HFFc6 (cell line): ENCODE measurements at places on chromosomes 2 and 18. TPM values are rescaled to one million over a fixed set of nuclear protein-coding genes. Genes with fewer than 3 reads are reported as not detected.
A peak's percentile ranks its signal among the peaks of the same experiment; 100 is the strongest.

Gene CPO
- total RNA-seq, result not detected in 3 replicates

Gene OR6B2
- not detected in 2 replicates for total RNA-seq

Gene VRK2
- 15.8 and 22.7 TPM in 2 replicates for total RNA-seq

Gene RMC1
- total RNA-seq, result 17.8 to 21.7 TPM (median 19.7 TPM) in 3 replicates

Gene PSMA8
- total RNA-seq, result not detected in 3 replicates

Gene CETN1
- total RNA-seq, result not detected in 3 replicates

Gene POTEC
- not detected in 3 replicates for total RNA-seq

GRCh38 chr18:23377669-23378301 is 75.3 kb upstream of the RIOK3 start:
- DNase-seq, result peak; percentile 78
- H3K27me3 ChIP-seq, result no peaks in the 10 kb centered on the region; the same call in 1 of the 2 replicates
- H3K4me1 ChIP-seq, result peaks cover 41% of the 10 kb centered on the region
- peak overlapping the region; percentile 77 for H3K4me3 ChIP-seq
- H3K36me3 ChIP-seq, result no peaks in the 10 kb centered on the region

DNA sequence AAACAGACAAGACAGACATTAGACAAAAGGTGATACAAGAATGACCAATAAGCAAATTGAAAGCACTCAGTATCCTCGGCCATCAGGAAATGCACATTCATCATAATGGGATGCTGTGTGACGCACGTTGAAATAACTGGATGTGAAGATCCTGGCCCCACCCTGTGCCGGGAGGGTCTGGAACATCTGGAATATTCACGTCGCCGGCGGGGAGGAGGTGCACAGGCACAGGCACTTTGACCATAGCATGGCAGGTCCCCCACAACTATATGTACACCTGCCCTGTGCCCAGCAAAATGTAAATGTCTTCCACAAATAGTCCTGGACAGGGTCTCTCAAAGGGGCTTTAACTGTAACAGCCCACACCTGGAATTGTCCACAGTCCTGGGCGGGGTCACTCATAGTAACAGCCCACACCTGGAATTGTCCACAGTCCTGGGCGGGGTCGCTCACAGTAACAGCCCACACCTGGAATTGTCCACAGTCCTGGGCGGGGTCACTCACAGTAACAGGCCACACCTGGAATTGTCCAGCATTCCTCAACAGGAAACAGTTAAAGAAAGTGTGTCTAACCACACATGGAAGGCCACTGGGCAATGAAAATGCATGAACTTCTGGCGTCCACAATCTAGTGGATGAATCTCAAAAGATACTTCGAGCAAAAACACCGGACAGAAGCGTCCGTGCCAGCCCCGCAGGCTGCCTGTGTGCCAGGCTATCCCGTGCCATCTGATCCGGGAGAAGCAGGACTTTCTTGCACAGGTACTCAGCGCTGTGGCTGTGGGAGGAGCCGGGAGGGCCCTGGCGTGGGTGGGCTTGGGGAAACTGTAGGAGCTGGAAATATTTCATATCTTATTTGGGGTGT is 113.4 kb downstream of the RTP5 start:
- H3K4me1 ChIP-seq, result no peaks in the 10 kb centered on the region
- H3K4me3 ChIP-seq, result no peak overlapping the region

DNA sequence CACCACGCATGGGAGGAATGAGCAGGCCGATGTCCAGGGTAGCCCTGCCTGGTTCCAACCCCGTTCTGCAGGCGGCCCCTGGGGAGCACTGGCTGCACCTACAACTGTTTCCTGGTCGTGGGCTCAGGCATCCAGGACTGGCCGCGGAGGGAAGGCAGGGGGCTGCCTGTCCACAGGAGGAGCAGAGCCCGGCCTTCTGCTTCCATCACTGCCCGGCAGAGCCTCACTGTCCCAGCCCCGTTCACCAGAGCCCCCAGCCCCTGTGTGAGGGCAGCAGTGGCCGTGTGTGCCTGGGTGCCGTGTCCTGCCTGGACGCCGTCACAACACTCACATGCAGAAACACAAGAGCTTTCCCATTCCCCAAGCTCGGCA is 56.2 kb downstream of the KCNG2 start:
- peaks cover 6% of the 10 kb centered on the region; the same call in 1 of the 2 replicates for H3K4me1 ChIP-seq
- peaks cover 10% of the 10 kb centered on the region for H3K27me3 ChIP-seq
- H3K4me3 ChIP-seq, result no peak overlapping the region
- H3K36me3 ChIP-seq, result peaks cover 6% of the 10 kb centered on the region; the same call in 1 of the 2 replicates
- DNase-seq, result no peak

DNA sequence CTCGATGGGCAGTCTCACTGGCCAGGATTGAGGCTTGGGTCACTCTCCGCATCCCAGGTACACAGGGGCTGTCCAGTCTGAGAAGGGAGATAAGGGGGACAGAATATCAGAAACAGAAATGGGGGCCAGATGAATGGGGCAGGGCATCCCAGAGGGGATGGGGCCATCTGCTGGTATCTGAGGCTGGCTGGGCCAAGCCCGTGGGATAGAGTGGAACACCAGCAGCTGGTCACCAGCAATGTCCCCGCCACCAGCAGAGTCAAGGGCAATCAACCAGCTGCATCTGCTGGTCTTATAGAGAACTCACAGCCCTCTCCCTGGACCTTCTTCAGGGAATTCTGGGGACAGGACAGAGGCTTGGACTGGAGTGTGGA is 128.8 kb upstream of the HAAO start:
- no peaks in the 10 kb centered on the region for H3K36me3 ChIP-seq
- H3K27me3 ChIP-seq, result peaks cover 4% of the 10 kb centered on the region
- peaks cover 84% of the 10 kb centered on the region for H3K4me1 ChIP-seq
- H3K4me3 ChIP-seq, result no peak overlapping the region
- no peak for DNase-seq
- no peak overlapping the region for H3K27ac ChIP-seq

DNA sequence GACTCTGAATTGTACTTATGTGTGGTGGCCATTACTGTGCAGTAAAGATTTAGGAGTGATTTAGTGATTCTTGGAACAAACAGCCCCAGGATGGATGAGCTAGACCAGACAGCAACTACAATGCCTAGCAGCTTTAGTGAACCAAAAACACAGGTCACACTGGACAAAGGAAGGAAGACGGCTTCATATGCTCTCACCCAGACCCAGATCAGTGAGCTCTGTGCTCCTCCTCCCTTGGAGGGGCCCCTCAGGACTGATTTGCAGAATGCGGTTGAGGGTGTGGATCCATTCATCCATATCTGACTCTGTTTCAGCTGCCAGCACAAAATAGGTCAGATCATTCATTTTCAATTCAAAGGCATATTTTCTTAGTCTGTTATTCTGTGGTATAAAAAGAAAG is 159.7 kb upstream of the CCDC195 start:
- H3K4me3 ChIP-seq, result no peak overlapping the region
- H3K36me3 ChIP-seq, result peaks cover 89% of the 10 kb centered on the region
- peaks cover 59% of the 10 kb centered on the region for H3K4me1 ChIP-seq
- peak overlapping the region; percentile 47; the same call in 1 of the 2 replicates for H3K27ac ChIP-seq

- no peaks in the 10 kb centered on the region; the same call in 1 of the 2 replicates for H3K27me3 ChIP-seq
- DNase-seq, result no peak
- no peak overlapping the region for H3K4me3 ChIP-seq
- no peaks in the 10 kb centered on the region for H3K4me1 ChIP-seq
Measured at GRCh38 chr18:30889519-30890301, 152.8 kb downstream of the DSC3 start.

GRCh38 chr2:80529466-80530165 is 225.1 kb upstream of the LRRTM1 start:
- H3K27me3 ChIP-seq, result no peaks in the 10 kb centered on the region; the same call in 1 of the 2 replicates
- DNase-seq, result no peak
- no peak overlapping the region for H3K27ac ChIP-seq
- H3K4me3 ChIP-seq, result no peak overlapping the region

- no peak overlapping the region for H3K27ac ChIP-seq
- no peak overlapping the region for H3K4me3 ChIP-seq
- no peaks in the 10 kb centered on the region for H3K36me3 ChIP-seq
- DNase-seq, result no peak
- H3K4me1 ChIP-seq, result no peaks in the 10 kb centered on the region
- H3K27me3 ChIP-seq, result no peaks in the 10 kb centered on the region; the same call in 1 of the 2 replicates
Measured at GRCh38 chr18:65762556-65762955, 11.7 kb downstream of the CDH7 start.

- peak; percentile 84 for DNase-seq
- peak overlapping the region; percentile 22; the same call in 1 of the 2 replicates for H3K27ac ChIP-seq
Measured at GRCh38 chr2:109582928-109583895, 30.6 kb downstream of the SEPTIN10 start.

GRCh38 chr18:39781565-39781964 is 2173.5 kb upstream of the PIK3C3 start:
- H3K4me3 ChIP-seq, result no peak overlapping the region
- no peak for DNase-seq

DNA sequence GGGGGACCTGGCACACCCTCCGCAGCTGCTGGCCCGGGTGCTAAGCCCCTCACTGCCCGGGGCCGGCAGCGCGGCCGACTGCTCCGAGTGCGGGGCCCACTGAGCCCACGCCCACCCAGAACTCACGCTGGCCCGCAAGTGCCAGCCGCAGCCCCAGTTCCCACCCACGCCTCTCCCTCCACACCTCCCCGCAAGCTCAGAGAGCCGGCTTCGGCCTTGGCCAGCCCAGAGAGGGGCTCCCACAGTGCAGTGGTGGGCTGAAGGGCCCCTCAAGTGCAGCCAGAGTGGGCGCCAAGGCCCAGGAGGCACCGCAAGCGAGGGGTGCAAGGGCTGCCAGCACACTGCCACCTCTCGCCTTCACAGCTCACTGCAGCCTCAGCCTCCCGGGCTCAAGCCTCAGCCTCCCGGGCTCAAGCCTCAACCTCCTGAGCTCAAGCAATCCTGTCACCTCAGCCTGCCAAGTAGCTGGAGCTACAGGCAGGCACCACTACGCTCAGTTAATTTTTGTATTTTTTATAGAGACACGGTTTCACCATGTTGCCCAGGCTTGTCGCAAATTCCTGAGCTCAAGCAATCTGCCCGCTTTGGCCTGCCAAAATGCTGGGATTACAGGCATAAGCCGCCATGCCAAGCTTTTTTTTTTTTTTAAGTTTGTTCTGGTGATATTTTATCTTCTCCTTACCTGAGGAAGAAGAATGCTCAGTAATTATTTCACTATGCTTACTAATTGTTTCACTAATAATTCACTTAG is 71.7 kb upstream of the CDCA7 start:
- H3K27ac ChIP-seq, result no peak overlapping the region
- H3K4me1 ChIP-seq, result peaks cover 12% of the 10 kb centered on the region
- H3K4me3 ChIP-seq, result no peak overlapping the region
- no peak for DNase-seq
- H3K36me3 ChIP-seq, result no peaks in the 10 kb centered on the region

- H3K27ac ChIP-seq, result no peak overlapping the region
- DNase-seq, result no peak
- peaks cover 26% of the 10 kb centered on the region for H3K27me3 ChIP-seq
- H3K4me1 ChIP-seq, result peaks cover 14% of the 10 kb centered on the region
Measured at GRCh38 chr2:71611247-71611646, 157.9 kb downstream of the DYSF start.

GRCh38 chr18:24170360-24170759 is 31.5 kb downstream of the CABYR start:
- no peak for DNase-seq
- H3K4me3 ChIP-seq, result no peak overlapping the region
- no peaks in the 10 kb centered on the region for H3K36me3 ChIP-seq
- no peak overlapping the region for H3K27ac ChIP-seq

- H3K4me1 ChIP-seq, result peaks cover 27% of the 10 kb centered on the region
- no peak overlapping the region for H3K4me3 ChIP-seq
- no peak overlapping the region for H3K27ac ChIP-seq
- DNase-seq, result no peak
- no peaks in the 10 kb centered on the region for H3K36me3 ChIP-seq
Measured at GRCh38 chr2:42935692-42936671, 143.6 kb upstream of the HAAO start.

DNA sequence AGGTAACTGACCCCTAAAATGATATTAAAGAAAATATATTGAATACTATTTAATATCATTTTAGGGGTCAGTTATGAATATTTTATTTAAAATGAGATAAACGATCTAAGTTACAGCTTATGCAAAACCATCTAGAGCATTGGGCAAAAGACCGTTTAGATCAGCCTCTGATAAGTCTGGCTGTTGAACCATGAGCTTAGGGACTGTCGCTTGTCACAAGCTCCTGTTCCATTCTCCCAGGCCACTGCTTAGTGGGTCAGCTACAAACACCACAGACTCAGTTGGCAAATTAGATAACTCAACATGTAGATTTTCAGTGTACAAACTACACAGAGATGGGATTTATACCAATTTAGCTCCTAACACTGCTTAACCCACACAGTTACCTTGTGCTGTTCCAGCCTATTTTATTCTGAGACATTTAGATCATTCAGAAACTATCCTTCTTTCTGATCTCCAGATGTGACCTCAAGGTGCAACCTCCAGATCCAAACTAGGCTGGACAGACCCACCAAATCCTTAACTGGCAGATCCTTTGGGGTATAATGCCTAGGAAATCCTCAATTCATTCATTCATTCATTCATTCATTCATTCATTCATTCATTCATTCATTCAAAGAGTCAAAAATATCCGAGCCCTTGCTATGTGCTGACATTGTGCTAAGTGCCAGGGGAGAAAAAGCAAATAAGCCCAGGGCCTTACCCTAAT is 82.8 kb downstream of the HRH4 start:
- H3K27me3 ChIP-seq, result peaks cover 5% of the 10 kb centered on the region
- H3K4me3 ChIP-seq, result no peak overlapping the region
- H3K27ac ChIP-seq, result no peak overlapping the region
- no peaks in the 10 kb centered on the region for H3K4me1 ChIP-seq
- H3K36me3 ChIP-seq, result no peaks in the 10 kb centered on the region

DNA sequence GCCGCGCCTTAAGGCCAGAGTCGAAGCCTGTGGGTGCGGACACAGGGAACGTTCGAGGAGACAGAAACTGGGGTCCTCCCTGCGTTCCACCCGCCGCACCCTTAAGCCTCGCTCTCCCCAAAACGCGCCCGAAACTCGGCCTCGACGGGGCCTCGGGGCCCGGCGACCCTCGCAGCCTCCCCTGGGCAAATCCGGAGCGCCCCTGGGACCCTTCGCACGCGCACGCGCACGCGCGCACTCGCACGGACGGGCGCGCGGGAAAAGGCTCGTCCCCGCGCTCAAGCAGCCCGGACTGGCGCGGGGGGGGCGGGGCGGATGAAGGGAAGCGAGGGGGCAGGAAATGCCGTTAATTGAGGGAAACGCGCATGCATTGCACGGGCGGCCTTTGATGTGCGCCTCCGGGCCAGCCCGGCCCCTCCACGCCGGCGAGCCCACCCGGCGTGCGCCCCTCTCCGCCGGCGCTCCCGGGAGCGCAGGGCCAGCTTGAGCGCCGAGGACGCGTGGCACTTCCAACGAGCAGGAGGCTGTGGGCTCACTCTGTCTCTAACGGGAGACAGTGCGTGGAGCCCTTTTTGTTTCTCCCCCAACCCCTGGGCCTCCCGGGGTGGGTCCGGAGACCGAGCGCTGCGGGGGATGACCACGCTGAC is 5.4 kb upstream of the SALL3 start:
- peaks cover 4% of the 10 kb centered on the region; the same call in 1 of the 2 replicates for H3K36me3 ChIP-seq
- DNase-seq, result no peak
- H3K4me1 ChIP-seq, result peaks cover 5% of the 10 kb centered on the region; the same call in 1 of the 2 replicates
- no peak overlapping the region for H3K4me3 ChIP-seq
- H3K27me3 ChIP-seq, result peaks cover 26% of the 10 kb centered on the region

DNA sequence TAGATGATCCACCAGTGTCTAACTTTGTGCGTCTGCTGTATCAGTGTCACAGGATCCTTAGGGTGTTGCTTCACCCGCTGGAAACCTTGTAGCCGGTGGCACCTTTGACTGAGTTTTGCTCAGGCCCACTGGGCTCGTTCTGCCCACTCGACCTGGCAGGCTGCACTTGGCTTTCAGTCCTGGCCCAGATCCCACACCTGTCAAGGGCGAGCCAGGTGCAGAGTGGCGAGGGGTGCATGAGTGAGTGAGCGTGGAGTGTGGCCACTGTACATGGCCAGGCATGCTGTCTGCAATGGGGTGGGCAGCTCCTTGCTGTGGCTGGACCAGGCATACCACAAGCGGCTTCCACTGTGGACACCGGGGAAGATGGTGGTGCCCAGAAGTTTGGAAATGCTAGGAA is 179.0 kb downstream of the FAM210A start:
- no peak for DNase-seq
- no peaks in the 10 kb centered on the region for H3K36me3 ChIP-seq
- no peak overlapping the region for H3K27ac ChIP-seq
